ENCODE measurements at places on chromosomes 4 and X.

DNA sequence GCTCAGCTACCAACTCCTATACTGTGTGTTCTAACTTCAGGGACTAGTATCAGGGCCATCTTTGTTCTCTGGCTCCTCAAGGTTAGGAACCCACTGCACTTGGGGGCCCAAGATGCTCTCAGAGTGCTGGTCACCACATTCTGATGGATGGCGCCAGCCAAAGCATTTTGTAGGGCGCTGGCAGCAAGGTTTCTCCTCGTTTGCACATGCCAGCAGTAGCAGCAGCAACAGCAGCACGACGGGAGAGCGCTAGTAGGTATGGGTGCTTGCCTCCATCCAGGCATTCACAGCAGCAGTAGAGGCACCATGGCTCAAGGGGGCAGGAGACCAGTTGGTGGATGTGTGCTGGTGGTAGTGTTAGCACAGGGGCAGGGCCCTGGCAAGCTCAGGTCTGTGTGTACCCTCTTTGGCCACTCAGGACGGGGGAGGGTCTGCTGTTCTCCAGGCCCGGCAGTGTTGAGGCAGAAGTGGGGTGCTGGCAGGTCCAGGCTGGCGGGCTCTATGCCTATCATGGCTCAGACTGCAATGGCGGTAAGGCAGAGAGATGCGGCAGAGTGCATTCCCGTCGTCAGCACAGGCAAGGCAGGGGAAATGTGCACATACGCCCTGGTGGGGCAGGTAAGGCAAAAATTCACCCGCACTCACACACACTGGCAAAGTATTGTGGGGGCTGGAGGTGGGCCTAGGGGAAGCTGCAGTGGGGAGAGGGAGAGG is 56.6 kb downstream of the SERPINA7 start:
- no peak for DNase-seq

- no peak for DNase-seq
Measured at GRCh38 chr4:101284546-101284945, 62.8 kb downstream of the PPP3CA start.

DNA sequence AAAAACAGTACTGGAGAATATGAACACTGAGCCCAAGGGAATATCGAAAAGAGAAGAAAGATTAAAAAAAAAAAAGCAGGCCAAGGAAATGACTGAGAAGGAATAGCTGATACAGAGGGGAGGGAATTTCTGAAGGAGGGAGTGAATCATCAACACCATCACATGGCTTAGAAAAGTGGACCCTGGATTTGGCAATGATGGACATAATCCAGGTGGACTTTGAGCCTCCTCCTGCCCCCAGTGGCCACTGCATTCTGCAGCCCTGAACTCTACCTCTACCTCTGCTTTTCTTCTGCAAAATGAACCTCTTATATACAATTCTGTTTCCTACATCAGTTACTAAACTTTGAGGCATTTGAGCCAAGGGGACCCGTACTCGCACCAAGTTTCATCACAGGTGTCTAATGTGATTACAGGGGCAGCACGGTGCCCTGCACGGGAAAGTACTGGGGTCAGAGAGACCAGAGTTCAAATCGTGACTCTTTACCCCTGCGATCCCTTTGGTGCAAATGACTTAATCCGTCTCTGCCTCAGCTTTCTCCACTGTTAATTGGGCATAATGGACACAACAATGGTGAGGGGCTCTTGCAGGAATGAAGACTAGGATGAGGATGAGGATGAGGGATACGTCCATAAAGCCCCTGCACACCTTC is 1.1 kb downstream of the OCIAD2 start:
- no peak for DNase-seq

- no peak for DNase-seq
Measured at GRCh38 chr4:10260777-10261176, 144.2 kb upstream of the WDR1 start.

- DNase-seq, result no peak
Measured at GRCh38 chr4:76681996-76682395, 215.9 kb downstream of the SOWAHB start.

DNA sequence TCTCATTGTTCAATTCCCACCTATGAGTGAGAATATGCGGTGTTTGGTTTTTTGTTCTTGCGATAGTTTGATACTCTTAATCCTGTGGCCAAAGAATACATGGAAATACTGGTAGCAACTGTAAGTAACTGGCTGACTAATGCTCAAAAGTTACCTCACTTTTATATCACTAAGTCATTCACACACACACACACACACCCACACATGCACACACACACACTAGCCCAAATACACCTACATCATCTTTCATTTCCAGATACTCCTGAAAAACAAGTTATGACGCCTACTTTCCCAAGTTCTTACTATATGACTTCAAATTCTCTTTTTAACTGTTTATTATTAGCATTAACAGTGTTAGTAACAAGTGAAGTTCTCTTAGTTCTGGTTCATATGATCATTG is 101.3 kb downstream of the DCHS2 start:
- DNase-seq, result no peak

DNA sequence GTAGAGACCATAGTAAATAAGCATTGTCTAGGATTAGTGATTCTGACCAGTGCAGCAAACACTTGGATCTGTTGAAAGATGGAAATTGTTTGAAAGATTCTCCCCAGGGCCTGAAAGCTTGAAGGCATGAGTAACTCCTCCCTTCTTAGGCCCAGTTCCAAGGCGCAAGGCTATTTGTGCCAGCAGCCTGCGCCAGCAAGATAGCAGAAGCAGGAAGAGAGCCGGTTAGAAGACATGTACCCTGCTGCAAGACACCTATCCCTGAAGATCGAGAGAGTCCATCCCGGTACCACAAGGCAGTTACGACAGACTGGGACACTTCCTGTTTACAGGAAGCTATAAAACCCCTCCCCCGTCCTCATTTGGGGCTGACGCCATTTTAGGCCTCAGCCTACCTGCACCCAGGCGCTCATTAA is 72.4 kb upstream of the JADE1 start:
- no peak for DNase-seq

GRCh38 chr4:86595426-86595805 is 1.3 kb downstream of the PTPN13 start:
- no peak for DNase-seq

DNA sequence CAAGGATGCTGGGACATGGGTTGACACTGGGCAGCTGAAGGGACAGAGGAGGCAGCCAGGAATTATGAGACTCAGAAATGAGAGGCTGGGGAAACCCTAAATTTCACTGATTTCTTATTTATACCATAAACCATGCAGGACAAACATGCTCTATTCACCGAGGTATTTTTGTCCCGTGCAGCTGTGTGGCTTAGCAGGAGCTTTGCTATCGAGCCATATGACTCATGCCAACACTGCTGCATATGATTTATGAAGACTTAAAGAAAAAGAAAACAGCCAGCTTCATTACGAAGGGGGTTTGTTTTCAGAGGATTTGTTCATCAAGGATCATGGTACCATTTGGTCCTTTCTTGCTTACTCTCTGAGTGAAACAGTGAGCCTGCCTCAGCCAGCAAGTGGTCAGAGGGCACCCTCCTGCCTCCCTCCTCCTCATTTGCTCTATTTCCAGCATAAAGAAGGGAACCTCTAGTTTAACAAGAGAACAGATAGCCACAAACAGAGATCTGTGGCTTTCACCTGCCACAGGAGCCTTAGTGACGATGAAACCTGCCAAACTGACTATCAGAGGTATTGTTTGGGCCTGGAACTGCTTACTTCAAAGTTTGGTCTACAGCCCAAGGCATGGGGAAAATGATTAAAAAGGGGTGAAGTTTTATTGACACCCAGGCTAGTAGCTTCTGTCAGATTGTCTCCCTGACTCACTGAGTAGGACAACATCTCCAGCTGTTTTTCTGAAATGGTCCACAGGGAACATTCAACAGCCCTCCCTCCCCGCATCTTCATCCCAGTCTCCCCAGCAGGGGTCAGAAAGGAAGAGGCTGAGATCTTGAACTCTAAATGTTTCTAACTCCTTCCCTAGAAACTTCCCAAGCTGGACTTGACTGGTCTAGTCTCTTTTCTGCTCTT is 80.1 kb upstream of the MAML3 start:
- no peak for DNase-seq

DNA sequence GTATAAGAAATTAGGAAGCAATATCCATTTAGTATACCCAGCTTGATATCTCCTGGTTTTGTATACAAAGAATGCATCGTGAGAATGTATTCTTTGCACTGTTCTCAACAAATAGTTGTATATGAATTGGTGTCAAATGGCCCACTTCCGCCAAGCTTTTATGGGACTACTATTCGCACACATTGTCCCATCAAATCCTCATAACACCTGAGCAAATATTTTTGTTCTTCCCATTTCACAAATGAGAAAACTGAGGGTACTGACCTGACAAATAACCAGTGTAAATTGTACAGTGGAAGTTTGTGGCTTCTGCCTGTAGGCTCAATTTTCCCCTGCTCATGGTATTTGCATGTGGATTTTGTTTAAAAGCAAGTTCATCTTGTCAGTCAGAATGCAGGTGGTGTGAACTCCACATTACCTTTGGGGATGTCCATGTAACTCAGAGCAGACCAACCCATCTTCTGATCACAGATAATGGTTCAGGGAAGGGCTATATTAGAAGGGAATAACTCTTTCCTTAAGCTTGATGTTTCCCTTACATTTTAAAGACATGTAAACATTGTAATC is 51.5 kb upstream of the FAM241A start:
- no peak for DNase-seq

DNA sequence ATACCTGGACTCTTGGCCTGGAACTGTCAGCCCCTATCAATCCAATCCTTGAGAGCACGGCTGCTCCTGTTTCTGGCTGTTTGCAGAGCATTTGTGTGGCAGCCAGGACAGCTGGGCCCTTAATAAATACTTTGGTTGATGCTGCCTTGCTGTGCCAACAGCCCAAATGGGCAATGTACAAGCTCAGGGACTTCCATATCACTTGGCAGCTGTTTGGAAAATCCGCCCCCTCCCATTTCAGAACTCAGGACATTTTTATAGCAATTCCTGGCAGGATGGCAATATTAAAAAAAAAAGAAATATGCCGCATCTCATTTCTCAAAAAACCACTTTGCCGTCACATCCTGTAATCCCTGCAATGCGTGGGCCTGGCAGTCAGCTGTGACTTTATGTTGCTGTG is 218.9 kb downstream of the HS3ST1 start:
- no peak for DNase-seq

DNA sequence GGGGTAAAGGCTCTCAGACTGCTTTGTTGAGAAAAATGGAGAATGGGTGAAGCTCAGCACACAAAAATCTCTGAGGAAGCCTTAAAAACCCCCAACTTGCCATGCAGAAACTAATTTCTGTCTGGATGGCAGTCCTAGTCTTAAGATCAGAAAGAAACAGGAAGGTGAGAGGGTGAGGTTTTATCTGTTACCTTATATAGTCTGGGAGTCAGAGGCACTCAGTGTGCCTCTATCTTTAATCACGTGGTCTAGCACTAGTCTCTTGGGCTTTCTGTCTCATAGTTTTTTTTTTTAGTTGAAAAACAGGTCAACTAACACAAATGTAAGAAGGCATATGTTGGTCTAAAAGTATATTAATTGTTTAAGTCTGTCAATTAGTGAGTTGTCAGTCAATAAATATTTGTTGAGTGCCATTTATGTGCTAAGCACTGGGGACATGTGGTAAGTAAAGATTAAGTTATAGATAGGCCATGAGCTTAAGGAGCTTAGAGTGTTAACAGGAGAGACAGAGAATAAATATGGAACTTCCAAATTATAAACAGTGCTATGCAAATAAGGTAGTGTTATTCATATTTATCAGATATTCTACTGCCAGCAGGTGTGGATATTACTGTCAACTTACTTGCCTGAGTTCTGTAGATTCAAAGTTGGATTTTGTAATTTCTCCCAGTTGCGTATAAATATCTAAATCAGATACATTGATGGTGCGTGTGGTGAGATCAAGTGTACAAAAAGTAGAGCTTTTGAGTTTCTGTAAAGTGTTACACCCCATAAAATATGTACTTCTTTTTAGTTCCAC is 7.0 kb downstream of the CYBB start:
- no peak for DNase-seq

GRCh38 chrX:10286195-10286594 is 129.4 kb downstream of the CLCN4 start:
- DNase-seq, result no peak

- no peak for DNase-seq
Measured at GRCh38 chr4:77154761-77155499, 2.1 kb upstream of the CCNG2 start.

- no peak for DNase-seq
Measured at GRCh38 chr4:188106454-188106853, 2.9 kb downstream of the TRIML2 start.

- no peak for DNase-seq
Measured at GRCh38 chrX:17812763-17813162, 48.3 kb downstream of the RAI2 start.

DNA sequence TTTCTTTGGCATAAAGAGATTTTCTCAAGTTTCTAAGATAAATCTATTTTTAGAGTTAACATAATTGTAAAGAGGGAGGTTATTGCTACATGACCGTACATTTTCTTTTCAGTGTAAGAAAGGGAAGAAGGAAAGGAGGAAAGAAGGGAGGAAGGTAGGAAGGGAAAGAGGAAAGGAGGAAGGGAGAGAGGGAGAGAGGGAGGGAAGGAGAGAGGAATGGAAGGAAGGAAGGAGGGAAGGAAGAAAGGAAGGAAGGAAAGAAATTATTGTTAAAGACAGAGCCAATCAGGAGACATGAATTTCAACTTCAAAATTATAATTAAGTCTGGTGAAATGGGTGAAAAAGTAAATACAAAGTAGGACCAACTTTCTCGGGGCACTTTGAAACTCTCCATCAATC is 197.6 kb downstream of the SNCA start:
- DNase-seq, result no peak

DNA sequence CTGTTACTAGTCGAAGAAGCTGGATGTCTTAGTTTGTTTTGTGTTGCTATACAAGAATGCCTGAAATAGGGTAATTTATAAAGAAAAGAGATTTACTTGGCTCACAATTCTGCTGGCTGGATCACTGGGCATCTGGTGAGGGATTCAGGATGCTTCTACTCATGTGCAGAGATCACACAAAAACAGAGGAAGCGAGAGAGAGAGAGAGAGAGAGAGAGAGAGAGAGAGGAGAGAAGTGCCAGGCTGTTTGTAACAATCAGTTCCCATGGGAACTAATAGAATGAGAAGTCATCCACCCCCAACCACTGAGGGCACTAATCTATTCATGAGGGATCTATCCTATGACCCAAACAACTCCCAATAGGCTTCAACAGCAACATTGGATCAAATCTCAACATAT is 66.2 kb upstream of the FAM9A start:
- no peak for DNase-seq

DNA sequence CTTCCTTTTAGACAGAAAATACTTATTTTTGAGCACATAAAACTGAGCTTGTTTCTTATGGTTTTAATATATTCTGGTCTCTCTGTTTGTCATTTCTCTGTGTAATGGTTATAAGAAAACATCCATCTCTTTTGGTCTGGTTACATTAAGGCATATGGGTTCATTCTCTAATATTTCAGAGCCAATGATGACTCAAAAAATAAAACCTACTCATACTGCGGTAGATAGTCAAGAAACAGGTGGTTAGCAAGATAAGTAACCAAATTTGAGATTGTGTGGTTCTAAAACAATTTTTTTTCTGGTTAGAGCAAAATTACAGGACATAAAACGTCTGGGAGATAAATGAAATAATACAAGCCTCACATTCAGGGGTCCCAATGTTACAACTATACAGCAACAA is 654.5 kb downstream of the STIM2 start:
- no peak for DNase-seq

GRCh38 chrX:133992882-133993281 is 7.5 kb upstream of the GPC3 start:
- no peak for DNase-seq

- no peak for DNase-seq
Measured at GRCh38 chr4:118287711-118288451, 64.9 kb downstream of the PRSS12 start.

GRCh38 chr4:47312170-47312569 is 151.3 kb downstream of the COMMD8 start:
- DNase-seq, result no peak

All from stimulated activated CD8-positive, alpha-beta memory T cell treated with anti-CD3 and anti-CD28 coated beads, Interleukin-7, amount 100 ng/mL, for 4 hours (primary cell).